Stimulated activated CD4-positive, alpha-beta T cell treated with anti-CD3 and anti-CD28 coated beads, TNF-alpha, amount 100 ng/mL, for 1 hour (primary cell): ENCODE measurements at places on chromosomes 3 and 15.

GRCh38 chr3:104549099-104549714 is 817.5 kb upstream of the ALCAM start:
- no peak for DNase-seq

- DNase-seq = no peak
Observed at GRCh38 chr3:99929745-99930139, 112.1 kb downstream of the CMSS1 start.

DNA sequence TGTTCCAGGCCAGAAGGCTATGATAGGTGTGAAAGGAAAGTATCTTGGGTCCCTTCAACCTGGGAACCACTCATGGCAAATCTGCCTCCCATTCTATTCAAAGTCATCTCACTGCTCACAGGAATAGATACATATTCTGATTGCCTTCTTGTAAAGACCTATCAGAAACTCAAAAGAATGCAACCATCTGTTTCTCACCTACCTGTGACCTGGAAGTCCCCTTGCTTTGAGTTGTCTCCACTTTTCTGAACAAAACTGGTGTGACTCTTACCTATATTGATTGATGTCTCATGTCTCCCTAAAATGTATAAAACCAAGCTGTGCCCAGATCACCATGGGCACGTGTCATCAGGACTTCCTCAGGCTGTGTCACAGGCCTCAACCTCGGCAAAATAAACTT is 1149.3 kb downstream of the NSUN3 start:
- DNase-seq = no peak

GRCh38 chr3:47261301-47261700 is 21.3 kb downstream of the KIF9 start:
- DNase-seq = no peak

DNA sequence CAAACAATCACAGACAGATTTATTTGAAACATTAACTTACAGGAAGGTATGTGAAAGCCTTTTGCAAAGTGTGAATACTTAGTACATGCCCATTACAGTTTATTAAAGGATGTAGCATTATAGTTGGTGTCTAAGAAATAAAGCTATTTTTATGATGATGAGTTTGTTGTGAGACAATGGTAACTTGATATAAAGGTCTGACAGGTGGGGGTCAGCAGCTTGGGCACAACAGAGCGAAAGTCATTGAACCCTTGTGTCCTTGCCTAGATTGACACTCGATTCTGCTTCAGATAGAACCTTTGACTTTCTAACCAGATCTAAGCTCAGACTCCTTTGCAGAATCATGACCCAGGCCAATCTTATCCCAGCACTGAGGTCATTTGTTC is 777.9 kb downstream of the NTRK3 start:
- DNase-seq = no peak

DNA sequence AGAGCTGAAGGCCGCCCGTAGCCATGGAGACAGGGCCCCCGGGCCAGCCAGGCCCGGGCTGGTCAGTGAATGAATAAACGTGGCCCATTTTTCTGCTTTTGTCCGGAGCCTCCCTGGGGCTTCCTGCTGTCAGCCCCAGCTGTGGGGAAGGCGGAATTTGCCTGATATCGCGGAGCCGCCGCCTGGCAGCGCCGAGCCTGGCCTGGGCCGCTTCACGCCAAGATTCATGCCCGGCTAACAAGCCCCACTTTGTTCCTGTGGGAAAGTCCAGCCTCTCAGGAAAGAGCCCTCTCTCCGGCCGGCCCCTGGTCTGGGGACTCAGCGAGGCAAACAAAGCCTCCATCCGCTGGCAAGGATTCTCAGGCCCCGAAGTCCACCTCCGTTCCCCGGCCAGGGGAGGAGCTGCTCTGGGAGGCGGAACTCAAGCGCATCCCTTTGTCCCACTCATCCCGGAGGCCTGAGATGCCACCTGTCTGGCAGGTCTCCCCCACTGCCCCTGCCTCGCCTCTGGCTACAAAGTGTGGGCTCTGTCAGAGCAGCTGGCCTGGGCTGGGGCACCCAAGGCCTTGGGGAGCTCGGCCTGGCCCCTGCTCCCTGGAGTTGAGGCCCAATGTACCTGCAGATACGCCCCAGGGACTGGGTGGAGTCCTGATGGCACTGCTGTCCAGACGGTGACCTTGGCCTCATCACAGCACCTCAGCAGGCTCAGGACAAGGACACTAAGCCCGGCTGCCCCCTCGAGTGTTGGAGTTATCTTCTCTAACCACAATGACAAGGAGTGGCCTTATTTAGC is 51.6 kb upstream of the SLC6A11 start:
- DNase-seq = no peak

DNA sequence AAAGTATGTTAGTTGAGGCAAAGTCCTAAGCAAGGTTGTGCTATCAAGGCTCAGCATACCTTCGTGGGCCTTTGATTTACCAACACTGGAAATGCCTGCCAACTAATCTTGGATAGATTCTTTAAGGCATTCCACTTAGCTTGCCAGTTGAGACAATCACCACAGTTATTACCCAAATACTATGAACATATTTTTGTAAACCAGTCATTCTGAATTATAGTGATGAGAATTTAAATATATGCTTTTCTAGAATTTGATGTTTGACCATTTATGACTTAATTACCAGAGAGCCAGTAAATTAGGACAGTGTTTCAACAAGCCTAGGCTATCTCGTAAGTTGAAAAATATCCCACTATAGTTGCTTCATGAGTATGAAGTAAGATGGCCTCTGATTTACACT is 15.5 kb downstream of the TRIM59 start:
- no peak for DNase-seq

- DNase-seq = no peak
Observed at GRCh38 chr3:40754994-40755393, 230.2 kb downstream of the ZNF621 start.

GRCh38 chr3:194245975-194246561 is 105.1 kb downstream of the CPN2 start:
- DNase-seq = no peak

GRCh38 chr3:186035277-186035676 is 73.6 kb downstream of the ETV5 start:
- DNase-seq = no peak

- DNase-seq = no peak
Observed at GRCh38 chr3:174907628-174908407, 48.7 kb downstream of the NAALADL2 start.

DNA sequence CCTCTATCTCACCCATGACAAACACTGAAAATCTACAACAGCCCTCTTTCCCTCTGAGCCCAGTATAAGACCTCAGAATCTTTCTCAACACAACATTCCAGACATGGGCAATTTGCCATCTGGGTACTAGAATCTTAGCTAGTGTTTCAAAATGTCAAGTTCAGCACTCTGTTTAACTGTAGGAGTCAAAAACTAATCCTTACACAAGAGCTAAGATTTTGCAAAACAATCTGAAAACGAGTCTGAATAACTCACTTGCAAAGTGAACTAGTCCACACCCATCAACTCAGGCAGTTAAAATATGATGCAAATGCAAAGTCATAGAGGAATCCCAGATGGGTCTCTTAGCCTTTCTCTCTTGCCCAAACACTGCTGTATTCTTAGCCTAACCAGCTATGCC is 67.8 kb downstream of the GPR176 start:
- DNase-seq = no peak

- DNase-seq = no peak
Observed at GRCh38 chr3:94083261-94083660, 20.4 kb downstream of the NSUN3 start.
